ENCODE measurements at places on chromosomes 4 and X.

DNA sequence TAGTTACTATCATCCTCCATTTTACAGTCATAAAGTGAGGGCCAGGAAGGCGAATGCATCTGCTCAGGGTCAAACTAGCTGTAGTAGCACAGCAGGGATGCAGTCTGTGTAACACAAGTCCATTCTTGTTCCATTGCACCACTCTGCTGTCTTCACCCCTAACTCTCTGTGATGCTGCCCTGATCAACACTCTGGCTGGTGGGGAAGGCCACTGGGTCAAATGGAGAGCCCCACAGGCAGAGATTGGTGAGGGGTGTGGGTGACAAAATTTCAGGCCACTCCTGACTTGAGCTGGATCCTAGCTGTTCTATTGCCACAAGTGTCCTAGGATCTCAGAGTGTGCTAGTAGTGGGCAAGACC, 136.5 kb downstream of the PJA1 start:
- no peak for DNase-seq

DNA sequence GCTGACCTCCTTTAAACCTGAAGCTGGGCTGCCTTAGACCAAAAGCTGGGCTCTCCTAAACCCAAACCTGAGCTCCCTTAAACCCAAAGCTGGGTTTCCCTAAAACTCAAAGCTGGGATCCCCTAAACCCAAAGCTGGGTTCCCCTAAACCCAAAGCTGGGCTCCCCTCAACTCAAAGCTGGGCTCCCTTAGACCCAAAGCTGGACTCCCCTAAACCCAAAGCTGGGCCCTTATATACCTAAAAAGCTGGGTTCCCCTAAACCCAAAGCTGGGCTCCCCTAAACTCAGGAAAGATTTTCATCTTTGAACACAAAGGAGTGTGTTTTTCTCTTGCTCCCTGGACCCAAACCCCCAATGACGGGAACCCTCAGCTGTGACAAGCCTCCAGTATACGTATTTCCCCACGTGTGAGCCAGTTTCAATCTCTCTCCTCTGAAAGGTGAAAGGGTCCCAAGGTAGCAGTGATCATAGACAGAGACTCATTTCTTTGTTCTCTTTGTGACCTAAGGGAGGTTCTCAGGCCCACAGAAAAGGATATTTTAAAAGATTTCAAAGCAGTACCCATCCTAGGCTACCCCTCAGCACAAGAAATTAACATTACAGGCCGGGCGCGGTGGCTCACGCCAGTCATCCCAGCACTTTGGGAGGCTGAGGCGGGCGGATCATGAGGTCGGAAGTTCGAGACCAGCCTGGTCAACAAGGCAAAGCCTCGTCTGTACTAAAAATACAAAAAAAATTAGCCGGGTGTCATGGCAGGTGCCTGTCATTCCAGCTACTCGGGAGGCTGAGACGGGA, 31.3 kb upstream of the ASMTL start:
- DNase-seq = no peak

GRCh38 chr4:186227744-186228513, 622 bp downstream of the KLKB1 start:
- DNase-seq = no peak

DNA sequence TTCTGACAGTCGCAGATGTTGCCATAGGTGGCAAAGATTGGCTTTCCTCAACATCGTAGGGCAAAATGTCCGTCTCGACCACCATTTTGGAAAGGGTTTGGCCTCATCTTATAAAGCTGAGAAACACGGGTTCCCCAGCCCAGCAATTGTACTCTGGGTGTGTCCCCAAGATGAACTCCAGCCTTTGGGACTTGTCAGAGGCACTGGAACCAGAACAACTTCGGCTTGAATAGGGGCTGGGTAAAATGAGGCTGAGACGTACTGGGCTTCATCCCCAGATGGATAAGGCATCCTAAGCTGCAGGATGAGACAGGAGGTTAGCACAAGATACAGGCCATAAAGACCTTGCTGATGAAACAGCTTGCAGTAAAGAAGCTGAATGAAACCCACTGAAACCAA, 151.9 kb downstream of the CRLF2 start:
- no peak for DNase-seq

DNA sequence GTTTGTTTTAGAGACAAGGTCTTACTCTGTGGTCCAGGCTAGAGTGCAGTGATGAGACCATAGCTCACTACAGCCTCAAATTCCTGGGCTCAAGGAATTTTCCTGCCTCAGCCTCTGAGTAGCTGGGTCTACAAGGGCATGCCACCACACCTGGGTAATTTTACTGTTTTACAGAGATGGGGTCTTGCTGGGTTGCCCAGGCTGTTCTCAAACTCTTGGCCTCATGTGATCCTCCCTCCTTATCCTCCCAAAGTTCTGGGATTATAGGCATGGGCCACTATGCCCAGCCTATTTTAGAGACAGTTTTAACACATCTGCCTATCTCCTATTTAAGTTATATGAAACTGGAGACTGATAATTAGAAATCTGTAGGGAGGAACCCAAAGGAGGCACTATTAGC, 53.8 kb downstream of the SPRY1 start:
- no peak for DNase-seq

DNA sequence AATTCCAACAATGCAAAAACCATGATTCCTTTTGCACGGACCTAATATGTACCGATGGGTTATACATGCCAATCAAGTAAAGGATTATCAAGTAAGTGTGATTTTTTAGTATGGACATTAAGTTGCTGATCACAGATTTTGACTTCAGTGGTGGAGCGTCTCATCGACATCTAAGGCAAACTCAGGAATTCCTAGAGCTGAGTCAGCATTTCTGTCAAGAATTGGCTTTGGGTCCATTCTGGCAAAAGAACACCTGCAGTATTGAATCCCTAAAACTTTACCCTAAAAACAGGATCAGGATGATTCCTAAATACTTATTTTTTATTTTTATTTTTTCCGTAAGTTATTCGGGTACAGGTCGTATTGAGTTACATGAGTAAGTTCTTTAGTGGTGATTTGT, 83.6 kb downstream of the HPGD start:
- no peak for DNase-seq

- no peak for DNase-seq
These were observed 114.1 kb downstream of the MXRA5 start for GRCh38 chrX:3232262-3232923.

All from hypothalamus (tissue), 51 donors.